H1 (cell line): ENCODE measurements at places on chromosomes 11 and 22. TPM values are rescaled to one million over a fixed set of nuclear protein-coding genes. Genes with fewer than 3 reads are reported as not detected.

GRCh38 chr11:108137212-108137611 is 15.8 kb downstream of the ACAT1 start:
- no peaks in the 10 kb centered on the region for H3K27me3 ChIP-seq
- no peak overlapping the region for H3K4me3 ChIP-seq
- DNase-seq: no peak
- peaks cover 14% of the 10 kb centered on the region; the same call in 1 of the 2 replicates for H3K36me3 ChIP-seq

The TTLL8 gene
- total RNA-seq: not detected in 2 replicates

DNA sequence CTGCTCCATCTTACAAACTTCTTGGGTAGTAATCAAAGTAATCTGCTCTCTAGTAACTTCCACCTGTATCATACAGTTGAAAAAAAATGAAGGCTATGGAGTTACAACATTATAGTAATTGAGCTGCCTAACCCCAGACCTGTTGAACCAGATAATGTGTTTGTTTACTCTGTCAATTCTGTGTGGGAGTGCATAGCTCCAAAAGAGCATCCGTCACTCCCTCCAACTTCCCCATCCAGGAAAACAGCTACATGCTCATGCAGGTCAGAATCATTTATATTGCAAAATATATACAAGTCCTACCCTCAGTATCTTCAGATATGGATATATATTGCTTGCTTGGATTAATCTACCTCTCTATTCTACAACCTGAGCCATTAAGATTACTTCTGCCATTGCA is 244.0 kb upstream of the ANO5 start:
- H3K27ac ChIP-seq: no peak overlapping the region
- no peaks in the 10 kb centered on the region for H3K27me3 ChIP-seq
- no peaks in the 10 kb centered on the region for H3K4me1 ChIP-seq

DNA sequence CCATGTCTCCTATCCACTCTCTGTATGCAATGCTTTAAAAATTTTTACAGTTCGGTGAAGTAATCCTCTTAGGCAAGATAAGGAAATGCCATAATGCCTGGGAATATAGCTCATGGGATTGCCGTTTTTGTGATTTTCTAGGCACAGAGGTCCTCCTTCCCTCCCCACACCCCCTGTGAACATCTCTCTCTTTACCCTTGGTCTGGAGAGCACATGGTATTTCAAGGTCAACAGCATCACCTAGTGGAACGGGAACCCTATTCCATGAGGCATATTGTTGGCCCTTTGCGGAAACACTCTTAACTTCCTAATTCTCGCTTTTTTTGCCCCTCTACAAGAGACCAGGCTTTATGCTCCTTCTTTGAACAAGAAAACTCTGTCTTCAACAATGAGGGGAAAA is 8.8 kb downstream of the NXPE4 start:
- no peak for DNase-seq
- no peaks in the 10 kb centered on the region for H3K4me1 ChIP-seq
- no peaks in the 10 kb centered on the region for H3K27me3 ChIP-seq
- H3K4me3 ChIP-seq: no peak overlapping the region
- no peak overlapping the region for H3K27ac ChIP-seq

- H3K4me3 ChIP-seq: no peak overlapping the region
- H3K27me3 ChIP-seq: no peaks in the 10 kb centered on the region
- no peaks in the 10 kb centered on the region for H3K4me1 ChIP-seq
Measured at GRCh38 chr11:113504071-113504470, 28.9 kb upstream of the DRD2 start.

- H3K4me1 ChIP-seq: peaks cover 36% of the 10 kb centered on the region
- H3K36me3 ChIP-seq: no peaks in the 10 kb centered on the region
- H3K4me3 ChIP-seq: no peak overlapping the region
- H3K27me3 ChIP-seq: no peaks in the 10 kb centered on the region; the same call in none of the 2 replicates
- no peak overlapping the region for H3K27ac ChIP-seq
- peak; percentile 85 for DNase-seq
Measured at GRCh38 chr11:848380-848931, 5.8 kb downstream of the TSPAN4 start.

- no peaks in the 10 kb centered on the region for H3K27me3 ChIP-seq
- DNase-seq: no peak
- H3K36me3 ChIP-seq: no peaks in the 10 kb centered on the region
Measured at GRCh38 chr22:37491559-37492427, 5.6 kb upstream of the MFNG start.

- no peak overlapping the region for H3K27ac ChIP-seq
- no peaks in the 10 kb centered on the region for H3K27me3 ChIP-seq
- H3K4me1 ChIP-seq: peaks cover 5% of the 10 kb centered on the region
- H3K4me3 ChIP-seq: no peak overlapping the region
- no peaks in the 10 kb centered on the region for H3K36me3 ChIP-seq
- DNase-seq: no peak
Measured at GRCh38 chr11:119157063-119157462, 8.2 kb downstream of the ABCG4 start.

GRCh38 chr22:22164541-22165272 is 79.9 kb upstream of the VPREB1 start:
- DNase-seq: no peak
- no peaks in the 10 kb centered on the region for H3K4me1 ChIP-seq
- H3K36me3 ChIP-seq: no peaks in the 10 kb centered on the region
- no peak overlapping the region for H3K4me3 ChIP-seq
- H3K27ac ChIP-seq: no peak overlapping the region

The HDAC10 gene
- total RNA-seq: 21.2 and 26.4 TPM in 2 replicates
